Activated CD4-positive, alpha-beta T cell treated with anti-CD3 and anti-CD28 coated beads for 1 hour (primary cell): ENCODE measurements at places on chromosomes 2 and 18.

DNA sequence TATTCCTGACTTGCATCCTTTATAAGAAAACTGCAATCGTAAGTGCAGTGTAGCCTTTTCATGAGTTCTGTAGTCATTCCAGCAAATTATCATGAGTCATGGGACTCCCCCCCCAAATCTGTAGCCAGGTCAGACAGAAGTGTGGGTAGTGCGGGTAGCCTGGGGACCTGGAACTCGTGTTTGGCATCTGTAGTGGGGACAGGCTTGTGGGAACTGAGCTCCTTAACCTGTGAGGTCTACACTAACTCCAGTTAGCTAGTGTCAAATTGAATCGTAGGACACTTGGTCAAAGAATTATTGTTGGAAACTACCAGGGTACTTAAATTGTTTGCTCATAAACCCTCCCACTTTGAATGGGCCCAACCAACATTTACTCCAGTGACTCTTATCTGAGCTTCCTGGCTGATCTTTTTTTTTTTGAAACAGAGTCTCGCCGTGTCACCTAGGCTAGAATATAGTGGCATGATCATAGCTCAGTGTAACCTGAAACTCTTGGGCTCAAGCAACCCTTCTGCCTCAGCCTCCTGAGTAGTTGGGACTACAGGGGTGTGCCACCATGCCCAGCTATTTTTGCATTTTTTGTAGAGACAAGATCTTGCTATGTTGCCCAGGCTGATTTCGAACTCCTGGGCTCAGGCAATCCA, 12.4 kb downstream of the PFN4 start:
- DNase-seq = no peak

DNA sequence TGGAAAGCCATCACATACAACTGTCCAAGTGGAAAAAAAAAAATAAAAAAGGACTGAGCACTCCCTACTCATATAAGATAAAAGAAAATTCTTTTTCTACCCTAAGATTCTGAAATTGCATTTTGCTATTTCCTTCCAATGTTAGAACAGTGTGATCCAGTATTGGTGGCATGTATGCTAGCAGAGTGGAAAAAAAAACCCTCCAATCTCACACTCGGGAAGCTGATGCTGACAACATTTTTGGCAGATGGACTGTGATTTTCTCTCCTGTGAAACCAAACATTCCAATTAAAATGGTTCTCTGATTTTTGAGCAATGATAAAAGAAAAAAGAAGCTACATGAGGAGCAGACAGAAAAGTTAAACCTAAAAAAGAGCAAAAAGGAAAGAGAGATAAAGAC, 419.8 kb downstream of the DPP10 start:
- DNase-seq = no peak

DNA sequence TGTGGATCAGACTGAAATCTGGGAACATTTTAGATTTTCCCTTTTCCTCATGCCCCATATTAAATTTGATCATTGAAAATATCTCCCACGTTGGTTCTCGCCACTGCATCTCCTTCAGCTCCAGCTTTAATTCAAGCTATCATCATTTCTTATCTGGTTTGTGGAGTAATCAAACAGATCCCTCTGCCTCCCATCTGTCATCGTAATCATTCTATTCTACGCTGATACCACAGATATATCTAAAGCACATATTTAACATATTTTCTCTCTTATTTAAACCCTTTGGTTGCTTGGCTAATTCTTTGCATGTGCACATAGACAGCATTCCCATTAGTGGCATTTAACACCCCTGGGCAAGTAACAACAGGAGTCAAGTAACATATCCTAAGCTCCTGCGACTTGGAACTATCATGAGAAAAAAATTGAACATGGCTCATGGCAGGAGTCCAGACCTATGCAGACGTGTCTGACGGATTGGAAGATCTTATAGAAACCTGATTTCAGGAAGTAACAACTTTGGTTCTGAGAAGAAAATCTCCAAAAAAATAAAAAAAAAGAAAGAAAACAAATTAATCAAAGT, 158.8 kb upstream of the KYNU start:
- no peak for DNase-seq

- no peak for DNase-seq
These were observed 51.5 kb upstream of the DCC start for GRCh38 chr18:52288403-52289004.

DNA sequence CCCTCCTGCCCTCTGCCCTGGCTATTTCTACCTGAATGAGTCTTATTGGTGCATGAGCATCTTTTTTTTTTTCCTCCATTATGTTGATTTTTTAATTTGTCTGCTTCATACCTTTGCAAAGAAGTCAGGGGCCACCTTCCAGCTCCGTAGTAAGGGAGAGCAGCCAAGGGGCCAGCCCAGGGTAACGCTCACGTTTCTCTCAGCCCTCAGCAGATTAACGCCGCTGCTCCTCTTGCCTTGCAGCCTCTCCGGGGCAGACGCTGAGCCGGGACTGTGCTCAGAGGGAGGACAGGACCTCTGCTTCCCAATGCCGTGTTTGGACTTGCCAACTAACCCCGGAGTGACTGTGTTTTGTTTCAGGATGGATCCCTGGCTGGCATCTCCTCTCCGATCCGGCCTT, 241.7 kb downstream of the ATAD2B start:
- DNase-seq = no peak

- DNase-seq = no peak
These were observed 80.0 kb downstream of the RHBDD1 start for GRCh38 chr2:226915846-226916360.

DNA sequence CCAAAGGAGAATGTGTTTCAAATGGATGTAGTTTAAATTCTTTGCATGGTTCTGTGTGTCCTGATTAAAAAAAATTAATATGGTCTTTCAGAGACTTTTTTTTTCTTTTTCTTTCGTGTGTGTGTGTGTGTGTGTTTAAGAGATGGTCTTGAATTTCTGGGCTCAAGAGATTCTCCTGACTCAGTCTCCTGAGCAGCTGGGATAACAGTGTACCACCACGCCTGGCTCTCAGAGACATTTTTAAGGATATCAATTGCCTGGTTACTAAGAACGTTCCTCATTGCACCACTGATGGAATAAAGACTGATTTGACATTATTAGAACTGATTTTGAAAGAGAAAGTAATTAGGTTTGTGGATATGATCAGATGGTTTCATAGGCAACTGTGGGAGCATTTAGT, 163.8 kb upstream of the SMAD7 start:
- DNase-seq = no peak
